ENCODE measurements at places on chromosomes 7 and 10.

DNA sequence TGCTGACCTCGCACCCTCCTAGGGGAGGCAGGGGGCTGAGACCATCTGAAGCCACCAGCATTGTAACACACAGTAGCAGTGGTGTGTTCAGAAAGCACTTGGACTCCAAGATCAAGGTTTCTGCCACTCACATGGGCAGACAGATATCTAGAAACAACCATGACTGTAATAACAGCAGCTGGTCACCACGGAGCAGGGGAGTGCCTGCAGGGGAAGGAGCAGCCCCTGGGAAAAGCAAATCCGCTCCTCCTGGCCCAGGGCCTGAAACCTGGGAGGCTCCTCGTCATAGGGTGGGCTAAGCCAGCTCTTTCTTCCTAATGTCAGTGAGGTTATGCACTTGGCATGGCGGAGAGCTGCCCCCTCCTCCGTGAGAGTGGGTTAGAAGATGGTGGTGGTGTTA is 118.4 kb upstream of the INSYN2A start:
- DNase-seq, result no peak

GRCh38 chr7:100684534-100685042 is 9.5 kb downstream of the GIGYF1 start:
- DNase-seq, result no peak

DNA sequence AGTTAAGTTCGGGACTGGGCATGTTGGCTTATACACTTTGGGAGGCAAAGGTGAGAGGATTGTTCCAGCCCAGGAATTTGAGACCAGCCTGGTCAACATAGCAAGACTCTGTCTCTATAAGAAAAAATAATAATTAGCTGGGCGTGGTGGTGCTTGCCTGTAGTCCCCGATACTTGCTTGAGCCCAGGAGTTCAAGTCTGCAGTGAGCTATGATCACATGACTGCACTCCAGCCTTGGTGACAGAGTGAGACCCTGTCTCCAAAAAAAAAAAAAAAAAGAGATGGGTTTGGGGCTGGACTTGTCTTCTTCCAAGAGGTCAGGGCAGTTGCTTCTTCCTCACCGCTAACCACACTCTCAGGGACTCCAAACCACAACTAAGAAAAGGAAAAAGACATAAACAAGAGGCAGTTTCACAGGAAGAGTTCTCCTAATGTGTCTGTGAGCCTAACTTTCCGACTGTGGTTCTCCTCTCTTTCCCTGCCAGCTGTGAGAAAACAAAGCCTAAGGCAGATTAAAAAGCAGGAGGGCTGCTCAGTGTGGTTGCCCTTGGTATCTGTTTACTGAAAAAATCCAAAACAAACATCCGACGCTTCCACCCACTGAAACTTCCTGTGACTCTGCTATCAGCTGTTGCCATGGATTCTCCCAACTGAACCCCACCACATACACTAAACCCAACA is 2.4 kb upstream of the SERPINE1 start:
- no peak for DNase-seq

DNA sequence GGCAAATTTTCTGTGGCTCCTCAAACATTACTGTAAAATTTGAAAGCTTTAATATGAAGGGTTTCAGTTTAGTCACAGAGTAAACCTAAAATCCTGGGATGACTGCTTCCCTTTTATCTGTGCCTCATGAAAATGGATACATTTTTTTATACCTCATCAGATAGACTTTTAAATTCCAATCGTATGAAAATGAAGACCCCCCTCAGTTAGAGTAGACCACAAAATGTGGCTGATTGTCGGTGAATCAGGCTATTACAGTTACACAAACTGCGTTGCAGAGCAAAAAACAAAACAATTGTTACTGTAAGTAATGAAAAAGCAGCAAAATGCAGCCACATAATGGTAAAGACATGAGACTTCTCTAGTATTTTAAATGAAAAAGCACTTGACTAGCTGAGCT is 296.2 kb downstream of the CNTNAP2 start:
- DNase-seq, result no peak

DNA sequence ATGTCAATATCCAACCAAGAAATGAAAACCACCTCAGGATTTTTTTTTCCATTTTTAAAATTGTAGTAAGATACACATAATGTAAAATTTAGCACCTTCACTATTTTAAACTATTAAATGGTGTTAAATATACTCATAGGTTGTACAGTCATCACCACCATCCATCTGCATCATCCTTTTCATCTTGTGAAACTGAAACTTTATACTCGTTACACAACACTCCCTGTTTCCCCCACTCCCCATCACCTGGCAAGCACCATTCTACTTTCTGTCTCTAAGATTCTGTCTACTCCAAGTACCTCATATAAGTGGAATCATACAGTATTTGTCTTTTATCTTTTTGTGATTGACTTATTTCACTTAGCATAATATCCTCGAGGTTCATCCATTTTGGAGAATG is 335.2 kb upstream of the NPSR1 start:
- no peak for DNase-seq

DNA sequence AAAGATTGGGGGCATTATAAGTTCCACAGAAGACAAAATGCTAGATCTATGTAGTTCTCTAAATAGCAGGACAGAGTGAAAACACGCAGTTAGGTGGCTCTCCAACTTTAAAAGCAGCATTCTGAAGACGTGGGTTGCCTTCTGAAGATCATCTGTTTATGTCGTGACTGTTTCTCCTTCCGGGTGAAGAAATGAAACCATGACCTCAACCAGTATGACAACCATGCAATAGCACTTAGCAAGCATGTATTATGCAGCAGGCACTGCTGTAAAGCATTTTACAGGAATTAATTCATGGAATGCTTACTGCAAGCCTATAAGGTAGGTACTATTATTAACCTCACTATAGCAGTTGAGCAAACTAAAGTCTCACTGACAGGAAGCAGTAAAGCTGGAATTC is 125.2 kb downstream of the SLC25A13 start:
- DNase-seq, result no peak

DNA sequence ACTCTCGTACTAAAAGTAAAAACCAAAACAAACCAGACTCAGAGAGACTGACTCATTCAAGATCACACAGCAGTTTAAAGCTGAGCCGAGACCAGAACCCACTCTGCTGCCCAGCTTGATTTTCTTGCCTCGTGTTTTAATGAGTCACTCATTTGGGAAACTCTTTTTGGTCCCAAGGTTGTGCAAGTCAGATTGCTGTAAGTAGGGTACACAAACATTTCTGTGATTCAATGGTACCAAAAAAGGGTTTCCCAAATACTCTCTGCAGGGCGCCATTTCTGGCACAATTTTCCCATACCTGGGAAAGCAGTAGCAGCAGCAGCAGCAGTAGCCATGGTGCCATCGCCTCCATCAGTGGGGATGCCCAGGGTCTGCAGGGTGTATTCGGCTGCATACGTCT is 69.9 kb downstream of the ASAH2B start:
- DNase-seq, result no peak

DNA sequence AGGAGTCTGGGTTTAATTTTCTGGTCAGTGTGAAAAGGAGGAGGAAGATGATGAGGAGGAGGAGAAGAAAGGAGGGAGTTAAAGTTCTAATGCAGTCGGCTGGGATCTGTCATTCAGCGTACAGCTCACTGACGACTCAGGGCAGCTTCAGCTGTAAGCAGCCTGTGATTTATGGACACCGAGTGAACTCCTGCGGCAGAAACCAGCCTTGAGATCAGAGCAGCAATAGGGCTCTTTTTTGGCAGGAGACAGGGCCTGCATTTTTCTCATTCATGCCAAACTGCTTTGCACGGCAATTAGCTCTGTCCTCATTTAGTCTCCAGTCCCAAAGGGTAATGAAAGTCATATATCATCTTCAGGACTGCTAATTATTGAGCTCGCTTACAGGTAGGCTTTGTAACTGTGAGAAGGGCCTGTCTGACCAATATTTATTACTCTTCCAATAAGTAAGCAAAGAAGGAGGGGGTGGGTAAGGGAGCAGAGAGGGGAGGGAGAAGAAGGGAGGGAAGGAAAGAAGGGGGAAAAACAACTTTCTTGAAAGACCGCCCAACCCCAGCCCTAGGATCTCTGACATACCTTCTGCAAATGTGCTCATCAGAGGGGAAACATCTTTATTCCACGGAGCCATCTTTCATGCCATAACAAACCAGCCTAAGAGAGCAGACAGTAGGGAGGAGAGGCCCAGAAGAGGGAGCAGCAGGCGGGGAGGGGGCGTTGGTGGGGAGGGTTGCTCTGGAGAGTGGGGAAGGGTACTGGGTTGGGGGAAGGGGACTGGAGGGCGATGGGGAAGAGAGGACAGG is 48.1 kb upstream of the COMTD1 start:
- DNase-seq, result peak; percentile 64

DNA sequence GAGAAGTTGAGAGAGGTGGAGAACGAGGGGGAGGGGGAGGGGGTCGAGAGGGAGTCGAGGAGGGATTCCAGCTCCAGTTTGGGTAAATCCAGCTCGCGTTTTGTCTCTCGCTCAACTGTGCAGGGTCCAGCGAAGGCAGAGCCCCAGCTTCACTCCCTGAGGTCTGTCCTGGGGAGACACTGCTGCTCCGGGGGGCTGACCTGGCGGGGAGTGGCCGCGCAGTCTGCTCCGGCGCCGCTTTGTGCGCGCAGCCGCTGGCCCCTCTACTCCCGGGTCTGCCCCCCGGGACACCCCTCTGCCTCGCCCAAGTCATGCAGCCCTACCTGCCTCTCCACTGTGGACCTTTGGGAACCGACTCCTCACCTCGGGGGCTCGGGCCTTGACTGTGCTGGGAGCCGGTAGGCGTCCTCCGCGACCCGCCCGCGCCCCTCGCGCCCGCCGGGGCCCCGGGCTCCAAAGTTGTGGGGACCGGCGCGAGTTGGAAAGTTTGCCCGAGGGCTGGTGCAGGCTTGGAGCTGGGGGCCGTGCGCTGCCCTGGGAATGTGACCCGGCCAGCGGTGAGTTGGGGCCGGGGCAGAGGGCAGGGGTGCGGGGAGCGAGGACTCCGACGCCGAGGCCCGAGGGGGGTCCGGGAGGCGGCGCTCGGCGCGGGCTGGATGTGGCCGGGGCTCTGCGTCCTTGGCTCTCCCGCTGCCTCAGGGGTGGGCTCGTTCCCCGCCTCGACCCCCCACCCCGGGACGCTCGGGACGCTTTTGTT is at the start of gene TET1:
Gene TET1, plus strand, starts transcription at position 152 of the 757 bp plus-strand sequence. CDS start 12,002 bp downstream, outside the sequence.
- peak; percentile 87 for DNase-seq

- no peak for DNase-seq
These were observed 50.5 kb downstream of the PRF1 start for GRCh38 chr10:70551971-70552422.

DNA sequence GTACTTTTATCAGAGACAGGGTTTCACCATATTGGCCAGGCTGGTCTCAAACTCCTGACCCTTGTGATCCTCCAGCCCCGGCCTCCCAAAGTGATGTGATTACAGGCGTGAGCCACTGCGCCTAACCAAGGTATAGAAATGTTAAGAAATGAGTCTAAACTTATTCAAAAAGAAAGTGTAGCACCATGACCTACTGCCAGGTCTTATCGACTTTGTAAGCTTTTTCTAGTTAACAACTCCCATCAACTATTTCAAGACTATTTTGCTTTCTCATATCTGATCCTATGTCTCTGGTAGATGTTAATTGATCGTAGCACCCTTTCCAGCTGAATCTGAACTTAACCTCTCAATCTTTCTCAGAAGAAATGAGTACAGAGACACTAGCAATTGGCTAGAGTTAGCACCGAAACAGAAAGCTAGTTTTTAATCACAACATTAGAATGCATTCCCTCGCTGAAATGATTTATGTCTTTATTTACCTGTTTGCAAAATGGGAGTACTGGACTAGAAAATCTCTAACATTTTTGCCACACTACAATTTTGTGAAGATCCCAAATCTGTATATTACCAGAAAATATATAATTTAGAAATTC is 114.0 kb upstream of the HGF start:
- DNase-seq, result no peak

DNA sequence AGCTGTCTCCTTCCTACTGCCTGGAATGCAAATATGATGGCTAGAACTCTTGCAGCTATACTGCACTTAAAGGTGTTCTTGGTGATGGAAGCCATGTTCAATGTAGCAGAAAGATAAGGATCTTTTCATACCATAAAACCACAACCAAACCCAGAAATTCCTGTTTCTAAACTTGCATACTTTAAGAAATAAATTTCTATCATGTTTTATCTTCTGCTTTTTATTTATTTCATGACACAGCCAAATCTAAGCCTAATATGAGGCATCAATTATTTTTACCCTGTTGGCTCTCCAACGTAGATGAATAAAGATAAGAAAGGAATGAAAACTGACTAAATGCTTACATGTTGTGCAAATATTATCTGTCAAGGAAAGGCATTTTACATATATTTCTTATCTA is 224.1 kb downstream of the DOCK4 start:
- no peak for DNase-seq

DNA sequence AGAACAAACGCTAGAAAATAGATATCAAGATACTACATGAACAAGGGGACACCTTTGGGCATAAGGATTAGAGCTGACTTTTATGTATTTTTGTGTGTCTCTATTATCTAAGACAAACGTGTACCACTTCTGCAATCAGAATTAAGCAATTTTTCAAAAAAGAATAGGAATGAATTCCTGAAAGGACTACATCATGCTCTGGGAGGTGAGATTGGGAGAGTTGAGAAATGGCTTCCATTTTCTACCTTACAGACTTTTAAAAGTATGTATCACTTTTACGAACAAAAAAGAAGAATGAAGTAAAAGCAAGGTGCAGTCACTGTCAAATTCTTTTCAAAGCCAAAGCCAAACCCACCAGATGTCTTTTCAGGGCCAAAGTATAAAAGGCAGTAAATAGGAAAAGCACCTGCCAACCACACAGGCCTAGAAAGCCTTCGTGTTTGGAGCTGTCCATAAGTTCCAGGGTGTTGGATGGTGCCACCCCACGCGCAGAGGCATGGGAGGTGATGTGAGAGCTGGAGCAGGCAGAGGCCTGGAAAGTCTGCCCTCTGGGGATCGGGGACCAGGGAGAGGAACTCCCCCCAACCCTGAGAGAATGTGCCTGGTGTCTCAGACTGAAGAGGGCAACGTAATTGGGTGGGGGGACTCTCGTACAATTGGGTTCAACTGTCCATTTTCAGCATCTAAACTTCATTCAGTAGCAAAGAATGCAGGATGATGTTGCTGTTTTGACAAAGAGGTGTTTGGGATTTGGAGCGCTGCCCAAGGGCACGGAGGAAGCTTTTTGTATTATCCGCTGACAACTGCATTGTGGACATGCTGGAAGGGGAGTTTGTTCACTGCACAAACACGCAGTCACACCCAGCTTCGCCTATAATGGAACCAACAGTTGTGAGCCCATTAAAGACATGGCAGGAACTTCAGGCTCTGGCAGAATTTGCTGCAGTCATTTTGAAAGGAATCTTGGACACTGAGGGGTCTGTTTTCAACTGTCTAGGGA is 17.6 kb upstream of the CTBP2 start:
- no peak for DNase-seq

- no peak for DNase-seq
These were observed 97.4 kb downstream of the LRRC18 start for GRCh38 chr10:48842231-48842630.

- no peak for DNase-seq
These were observed 602.5 kb upstream of the GALNT17 start for GRCh38 chr7:70529436-70529835.

DNA sequence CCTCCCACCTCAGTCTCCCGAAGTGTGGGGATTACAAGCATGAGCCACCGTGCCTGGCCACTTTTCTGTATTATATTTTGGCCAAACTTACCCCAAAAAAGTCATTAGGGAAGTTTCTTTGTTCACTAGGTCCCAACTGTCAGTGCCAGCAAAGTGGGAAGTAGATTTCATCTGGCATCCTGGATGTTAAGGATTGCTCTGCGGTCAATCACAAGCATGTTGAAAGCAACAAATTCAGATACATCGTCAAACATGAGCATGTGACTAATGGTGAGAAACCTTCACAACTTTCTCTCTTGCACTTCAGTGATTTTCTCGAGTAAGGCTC is 14.3 kb upstream of the LRRC17 start:
- no peak for DNase-seq
